GM18507 (cell line): ENCODE measurements at places on chromosomes 2 and 18.

- no peak for DNase-seq
Observed at GRCh38 chr18:76426737-76427305, 68.2 kb downstream of the ZNF516 start.

- DNase-seq = peak; percentile 12
Observed at GRCh38 chr2:44244135-44244871, 31.0 kb upstream of the SLC3A1 start.

DNA sequence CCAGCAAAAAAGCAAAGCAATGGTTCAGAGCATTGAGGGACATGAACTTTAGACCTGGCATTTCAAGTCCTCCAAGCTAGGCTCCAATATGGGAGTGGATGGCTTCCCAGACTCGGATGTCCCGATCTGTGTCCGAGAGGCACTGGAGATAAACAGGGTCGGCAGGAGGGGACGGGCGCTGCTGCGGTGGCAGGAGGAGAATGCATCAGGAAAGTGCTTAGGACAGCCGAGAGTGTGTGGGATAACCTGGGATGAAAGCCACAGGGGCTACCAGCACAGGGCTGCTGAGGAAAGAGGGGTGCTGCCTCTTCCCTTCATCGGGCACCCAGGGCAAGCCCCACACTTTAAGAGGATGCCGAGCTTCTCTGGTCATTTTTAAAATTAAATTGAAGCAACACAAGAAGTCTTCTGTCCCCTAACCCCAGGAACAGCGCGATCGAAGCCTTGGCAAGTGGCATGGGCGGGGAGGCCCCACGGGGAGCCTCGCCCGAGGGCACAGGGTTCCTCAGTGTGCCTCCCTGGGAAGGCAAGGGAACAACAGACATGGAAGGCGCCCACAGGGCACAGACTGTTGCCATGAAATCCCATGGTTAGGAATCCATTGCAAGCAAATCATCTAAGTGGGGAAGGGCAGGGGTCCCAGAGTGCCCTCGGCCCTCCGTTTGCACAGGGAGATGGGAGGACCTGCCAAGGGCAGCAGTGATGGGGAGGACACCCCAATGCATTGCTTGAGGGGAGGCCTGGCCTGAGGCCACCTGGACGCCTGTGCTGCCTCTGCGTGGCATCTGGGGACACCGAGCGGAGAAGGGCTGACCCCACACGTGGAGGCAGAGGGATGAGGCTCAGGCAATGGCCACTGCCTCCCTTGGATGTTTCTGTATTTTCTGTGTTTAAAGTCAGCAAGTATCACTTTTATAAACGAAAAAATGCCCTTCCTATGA lies 78.5 kb upstream of the GPC1 start:
- no peak for DNase-seq

DNA sequence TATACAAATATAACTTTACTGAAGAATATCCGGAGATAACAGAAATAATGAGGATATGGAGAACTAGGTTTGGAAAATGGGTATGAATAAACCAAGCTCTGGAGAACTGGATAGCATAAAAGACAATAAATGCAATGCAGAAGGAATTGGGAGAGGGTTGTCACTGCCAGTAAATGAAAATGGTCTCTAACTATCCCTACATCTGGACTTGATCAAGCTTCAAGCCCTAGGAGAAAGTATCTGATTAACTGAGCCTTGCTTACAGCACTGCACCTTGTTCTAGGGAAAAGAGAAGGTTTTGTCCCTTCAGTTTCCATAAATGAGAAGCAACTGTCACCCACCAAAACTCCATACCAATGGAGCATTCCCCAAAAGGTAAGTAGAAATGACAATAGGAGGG lies 514.6 kb upstream of the ZEB2 start:
- no peak for DNase-seq

DNA sequence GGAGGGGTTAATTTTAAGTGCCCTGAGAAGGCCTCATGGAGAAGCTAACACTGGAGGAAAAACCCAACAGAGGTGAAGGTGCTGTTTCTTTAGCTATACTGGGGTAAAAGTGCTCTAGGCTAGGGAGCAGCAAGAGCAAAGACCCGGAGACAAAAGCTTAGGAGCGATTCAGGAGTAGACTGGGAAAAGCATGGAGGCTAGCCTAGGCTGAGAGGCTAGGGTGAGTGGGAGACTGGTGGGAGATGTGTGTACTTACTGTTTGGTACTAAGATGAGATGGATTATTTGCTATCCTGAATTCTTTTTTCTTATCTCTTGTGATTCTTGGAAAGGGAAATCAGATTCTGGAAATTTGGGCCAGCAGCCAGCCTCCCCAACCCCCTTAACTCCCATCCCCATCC lies 2.0 kb downstream of the GIGYF2 start:
- DNase-seq = no peak

GRCh38 chr2:109213646-109214433 lies 84.8 kb downstream of the SH3RF3 start:
- peak; percentile 26 for DNase-seq

DNA sequence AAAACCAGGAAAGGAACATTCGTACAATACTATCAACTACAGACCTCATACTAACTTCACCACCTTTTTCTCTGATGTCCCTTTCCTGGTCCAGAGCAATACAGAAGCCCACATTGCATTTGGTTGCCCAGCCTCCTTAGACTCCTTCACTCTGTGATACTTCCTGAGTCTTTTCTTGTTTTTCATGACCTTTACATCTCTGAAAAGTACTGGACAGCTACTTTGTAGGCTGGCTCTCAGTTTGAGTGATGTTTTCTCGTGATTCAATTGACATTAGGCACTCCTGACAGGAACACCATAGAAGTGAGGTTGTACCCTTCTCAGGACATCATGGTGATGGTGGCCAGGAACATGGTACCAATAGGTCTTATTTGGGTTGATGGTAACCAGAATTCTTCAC lies 185.9 kb upstream of the SLC39A10 start:
- no peak for DNase-seq

DNA sequence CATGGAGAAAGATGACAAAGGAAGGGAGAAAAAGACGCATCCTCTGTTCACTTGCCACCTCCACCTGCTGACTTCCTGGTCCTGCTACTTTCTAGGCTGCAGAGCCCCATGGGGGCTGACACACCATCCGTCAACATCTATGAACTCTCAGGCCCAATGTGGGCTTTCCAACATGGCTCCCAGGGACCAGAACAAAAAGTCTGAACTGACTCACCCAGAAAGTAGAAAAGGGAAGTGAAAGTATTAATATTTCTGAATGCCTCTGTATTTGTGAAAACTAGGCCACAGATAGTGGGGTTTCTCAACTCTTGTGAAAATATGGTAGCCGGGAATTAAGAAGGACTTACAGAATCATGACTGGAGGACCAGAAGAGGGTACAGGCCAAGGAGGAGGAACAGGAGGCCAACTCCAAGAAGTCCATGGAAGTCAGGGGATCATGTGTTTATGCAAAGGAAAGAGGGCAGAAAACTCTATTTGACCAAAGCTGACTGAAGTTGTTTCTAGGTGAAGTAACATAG lies 123.1 kb upstream of the CAB39 start:
- DNase-seq = no peak

- DNase-seq = no peak
Observed at GRCh38 chr2:33292981-33293595, 183.4 kb upstream of the RASGRP3 start.

GRCh38 chr2:191797942-191798876 lies 48.7 kb downstream of the CAVIN2 start:
- DNase-seq = no peak

DNA sequence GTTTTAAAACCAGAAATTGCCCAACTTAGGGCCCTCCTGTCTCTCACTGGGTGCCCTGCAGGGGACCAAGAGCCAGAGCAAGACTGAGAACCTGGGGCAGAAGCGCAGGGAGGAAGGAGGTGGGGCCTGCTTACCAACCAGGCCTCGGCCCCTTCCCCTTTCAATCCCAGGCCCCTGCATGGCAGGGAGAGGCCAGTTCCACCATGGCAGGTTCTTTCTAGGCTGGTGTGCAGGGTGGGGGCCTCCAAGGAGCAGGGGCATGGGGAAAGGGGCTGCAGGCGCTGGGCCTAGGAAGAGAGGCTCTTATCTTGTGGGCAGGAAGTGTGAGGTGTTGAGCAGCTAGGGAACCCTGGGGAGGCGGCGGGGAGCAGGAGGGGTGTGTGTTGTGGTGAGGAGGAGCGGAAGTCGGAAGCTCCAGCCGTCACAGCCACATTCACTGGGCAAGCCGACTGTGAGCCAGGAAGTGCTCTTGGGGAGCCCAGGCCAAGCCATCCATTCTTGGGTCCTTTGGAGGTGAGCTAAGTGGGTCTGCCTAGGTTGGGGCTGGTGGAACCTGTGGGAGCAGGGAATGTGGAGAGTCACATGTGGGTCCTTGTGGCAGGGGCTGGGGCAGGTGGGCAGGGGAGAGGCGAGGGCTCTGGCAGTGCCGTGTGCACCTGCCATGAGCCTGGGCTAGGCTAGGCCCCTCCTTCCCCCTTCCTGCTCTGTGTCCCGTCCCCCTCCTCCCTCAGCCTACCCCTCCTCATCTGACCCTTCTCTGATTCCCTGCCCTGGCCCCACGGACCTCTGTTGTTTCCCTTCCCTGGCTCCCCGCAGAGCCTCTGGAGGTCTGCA lies at the start of gene PSD4:
Gene PSD4, plus strand, starts transcription at position 430 of the 834 bp plus-strand sequence. CDS start 8,486 bp downstream, outside the sequence.
- DNase-seq = peak; percentile 80

DNA sequence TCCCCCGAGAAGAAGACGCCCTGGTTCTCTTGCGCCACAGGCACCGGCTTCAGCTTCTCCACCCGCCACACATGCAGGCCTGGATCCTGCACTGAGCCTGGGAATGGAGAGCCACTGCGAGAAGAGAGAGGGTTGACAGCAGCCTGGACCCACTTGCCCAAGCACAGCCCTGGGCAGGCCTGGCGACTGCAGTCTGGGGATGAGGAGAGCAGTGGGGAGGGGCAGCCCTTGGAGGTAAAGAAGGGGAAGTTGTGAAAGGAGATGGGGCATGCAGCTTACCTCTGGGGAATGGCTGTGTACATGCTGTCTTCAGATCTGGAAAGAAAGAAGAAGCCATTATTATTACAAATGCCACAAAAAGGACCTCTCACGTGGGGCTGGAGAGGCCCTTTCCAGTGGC lies 8.3 kb downstream of the CAPG start:
- no peak for DNase-seq

DNA sequence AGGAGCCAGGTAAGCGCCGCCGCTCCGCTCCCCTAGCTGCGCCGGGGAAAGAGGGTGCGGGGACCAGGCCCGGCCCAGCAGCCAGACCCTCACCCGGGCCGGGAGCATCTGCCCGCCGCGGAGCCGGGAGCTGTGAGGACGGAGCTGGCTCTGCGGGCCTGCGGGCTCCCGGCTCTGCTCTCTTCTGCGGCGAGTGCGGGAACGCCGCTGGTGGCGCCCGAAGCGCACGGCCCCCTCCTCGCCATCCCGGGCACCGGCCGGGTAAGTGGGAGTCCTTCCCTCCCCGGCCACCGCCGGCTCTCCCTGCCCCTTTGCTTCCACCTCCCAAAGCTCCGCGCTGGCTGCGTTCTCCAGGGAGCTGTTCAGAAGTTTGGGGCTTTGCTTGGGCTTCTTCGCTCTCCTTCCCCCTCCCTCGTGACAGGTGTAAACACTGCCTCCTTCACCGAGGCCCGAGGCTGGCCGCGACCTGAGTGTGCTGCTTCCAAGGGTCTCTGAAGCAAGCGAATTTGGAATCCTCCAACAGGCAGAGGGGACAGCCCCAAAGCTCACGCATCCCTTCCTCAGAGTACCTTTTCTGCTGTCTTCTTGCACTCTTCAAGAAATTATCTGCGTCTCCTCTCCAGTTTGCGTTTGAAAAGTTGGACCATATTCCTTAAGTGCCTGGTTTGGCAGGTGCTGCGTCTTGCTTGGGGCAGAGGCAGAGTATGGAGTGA lies 632 bp downstream of the AFTPH start:
- DNase-seq = no peak

DNA sequence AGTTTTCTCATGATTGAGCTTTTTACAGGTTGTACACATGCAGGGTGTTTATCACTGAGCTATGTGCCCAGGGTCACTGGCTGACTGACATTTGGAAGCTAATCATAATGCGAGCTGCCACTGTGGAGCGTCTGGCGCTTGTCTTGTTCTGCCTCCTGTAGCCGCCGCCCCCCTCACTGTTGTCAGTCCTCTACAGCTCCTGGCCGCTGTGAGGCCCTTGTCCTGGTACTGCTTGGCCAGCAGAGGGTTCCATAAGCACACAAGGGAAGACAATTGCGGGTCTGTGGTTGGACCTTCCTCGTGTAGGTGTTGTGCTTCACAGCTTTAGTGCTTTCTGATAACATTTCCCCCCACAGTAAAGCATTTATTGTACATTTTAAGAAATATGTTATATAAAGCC lies 105.6 kb upstream of the LDLRAD4 start:
- DNase-seq = no peak

DNA sequence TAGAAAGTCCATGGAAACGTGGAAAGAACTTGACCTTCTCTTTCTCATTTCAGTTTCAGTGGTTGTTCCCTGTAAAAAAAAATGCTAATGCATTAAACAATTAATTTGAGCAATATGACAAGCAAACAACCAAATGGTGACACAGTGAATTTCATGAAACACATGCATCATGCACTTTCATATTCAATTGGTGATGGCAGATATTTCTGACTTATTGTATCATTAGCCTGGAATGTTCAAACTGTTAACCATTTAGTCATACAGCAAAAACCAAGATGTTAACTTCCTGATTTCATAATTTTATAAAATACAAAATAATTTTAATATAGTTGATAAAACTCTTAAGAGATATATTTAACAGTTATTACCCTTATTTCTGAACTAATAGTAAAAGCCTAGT lies 85.5 kb downstream of the SCN1A start:
- no peak for DNase-seq

DNA sequence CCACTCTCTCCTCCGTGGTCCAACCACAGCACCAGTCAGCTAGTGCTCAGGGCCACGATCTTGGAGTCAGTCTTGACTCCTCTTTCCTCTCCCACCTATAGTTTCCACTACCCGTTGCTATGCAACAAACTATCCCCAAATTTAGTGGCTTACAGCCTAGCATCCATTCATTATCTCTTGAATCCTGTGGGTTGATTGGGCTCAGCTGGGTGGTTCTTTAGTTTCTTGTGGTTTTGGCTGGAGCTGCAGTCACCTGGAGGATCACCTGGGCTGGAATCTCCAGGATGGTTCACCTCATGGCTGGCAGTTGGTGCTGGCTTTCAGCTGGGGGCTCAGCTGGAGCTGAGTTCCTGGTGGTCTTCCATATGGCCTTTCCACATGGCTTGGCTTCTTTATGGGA lies 149.9 kb downstream of the ASB1 start:
- DNase-seq = no peak

GRCh38 chr2:182319556-182320505 lies 107.0 kb downstream of the PDE1A start:
- no peak for DNase-seq

DNA sequence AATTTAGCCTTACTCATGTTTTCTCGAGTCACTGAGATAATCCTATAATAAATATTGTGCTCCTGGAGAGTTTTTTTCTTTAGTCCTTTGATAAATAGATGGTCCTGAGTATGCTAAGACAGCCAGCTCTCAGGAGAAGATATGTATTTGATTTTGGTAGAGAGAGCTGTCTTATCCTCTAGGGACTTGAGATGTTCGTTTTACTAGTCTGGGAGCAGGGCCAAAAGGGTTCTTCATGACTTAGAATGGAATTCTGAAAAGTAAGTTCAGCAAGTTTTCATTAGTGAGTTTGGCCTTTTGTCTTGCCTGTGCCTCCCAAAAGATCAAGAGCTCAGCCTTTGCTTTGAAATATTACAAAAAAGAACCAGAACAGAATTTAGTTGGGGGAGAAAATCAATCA lies 246.7 kb downstream of the BABAM2 start:
- no peak for DNase-seq

- DNase-seq = no peak
Observed at GRCh38 chr18:55763298-55763697, 175.3 kb upstream of the TCF4 start.

- no peak for DNase-seq
Observed at GRCh38 chr2:104673225-104673624, 180.7 kb upstream of the POU3F3 start.

GRCh38 chr2:180819106-180819505 lies 161.3 kb upstream of the UBE2E3 start:
- no peak for DNase-seq

- DNase-seq = no peak
Observed at GRCh38 chr2:28624793-28625701, 126.6 kb upstream of the PPP1CB start.
